SJCRH30 (cell line): ENCODE measurements at places on chromosomes 4 and X.
A peak's percentile ranks its signal among the peaks of the same experiment; 100 is the strongest.

DNA sequence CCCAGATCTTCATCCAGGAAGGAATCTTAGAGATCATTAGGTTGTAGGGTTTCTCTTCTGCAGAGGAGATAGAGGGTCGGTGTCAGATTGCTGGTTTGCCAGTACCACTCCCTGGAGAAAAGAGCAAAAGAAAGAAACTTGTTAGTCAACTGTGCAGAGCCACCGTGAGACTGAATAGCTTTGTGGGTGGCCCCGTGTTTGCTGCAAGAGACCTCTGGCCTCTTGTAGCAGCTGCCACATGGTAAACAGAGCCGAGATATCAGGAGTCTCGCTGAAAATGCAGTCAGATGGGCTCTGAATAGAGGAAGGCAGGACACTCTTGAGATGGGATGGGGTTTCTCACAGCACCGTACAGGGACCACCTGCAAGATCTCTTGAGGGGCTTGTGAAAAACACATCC, 149.7 kb downstream of the PTTG2 start:
- H3K36me3 ChIP-seq: 0 out of 2 replicates have a peak, but pooled peaks cover 3% of the 10 kb centered on the region
- H3K27me3 ChIP-seq: no peaks in the 10 kb centered on the region
- H3K4me1 ChIP-seq: peaks cover 47% of the 10 kb centered on the region
- peak overlapping the region; percentile 59 for H3K27ac ChIP-seq

DNA sequence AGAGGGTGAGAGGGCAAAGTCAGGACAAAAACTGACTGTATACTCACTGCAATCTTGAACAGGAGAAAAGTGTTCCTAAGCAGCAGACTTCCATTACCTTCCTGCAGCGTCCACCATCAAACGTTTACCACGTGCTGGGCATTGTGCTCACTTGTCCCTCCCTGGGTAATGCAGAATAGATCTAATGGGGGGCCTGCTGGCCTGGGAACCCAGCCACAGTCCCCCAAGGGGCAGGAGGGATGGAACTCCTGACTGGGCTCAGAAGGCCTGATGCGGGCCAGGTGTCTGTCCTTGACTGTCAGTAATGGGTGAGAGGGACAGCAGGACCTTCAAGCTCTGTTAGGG, 37.6 kb upstream of the FAM156A start:
- H3K4me3 ChIP-seq: peak overlapping the region; percentile 72
- peak overlapping the region; percentile 96 for H3K27ac ChIP-seq
- no peaks in the 10 kb centered on the region for H3K4me1 ChIP-seq
- no peaks in the 10 kb centered on the region for H3K36me3 ChIP-seq
- H3K27me3 ChIP-seq: no peaks in the 10 kb centered on the region
- DNase-seq: no peak

GRCh38 chrX:132125906-132126305, 1.9 kb downstream of the FRMD7 start:
- no peaks in the 10 kb centered on the region for H3K27me3 ChIP-seq
- no peaks in the 10 kb centered on the region for H3K36me3 ChIP-seq
- no peak overlapping the region for H3K4me3 ChIP-seq
- DNase-seq: no peak

DNA sequence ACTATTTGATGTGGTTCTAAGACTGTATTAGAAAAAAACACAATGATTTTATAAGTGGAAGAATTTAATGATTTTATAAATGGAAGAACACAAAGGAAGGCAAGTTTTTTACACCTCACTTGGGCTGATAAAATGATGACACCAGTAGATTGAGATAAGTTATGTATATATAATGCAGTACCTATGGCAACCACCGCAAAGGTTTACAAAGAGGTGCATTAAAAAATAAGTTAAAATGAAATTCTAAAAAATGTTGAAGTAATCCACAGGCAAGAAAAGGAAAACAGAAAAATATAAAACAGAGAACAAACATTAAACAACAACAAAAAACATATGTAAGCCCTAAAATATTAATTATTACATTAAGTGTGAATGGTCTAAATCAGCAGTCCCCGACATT, 490.9 kb upstream of the AADAT start:
- no peaks in the 10 kb centered on the region for H3K4me1 ChIP-seq
- H3K27ac ChIP-seq: no peak overlapping the region
- no peak overlapping the region for H3K4me3 ChIP-seq
- DNase-seq: no peak
- H3K36me3 ChIP-seq: no peaks in the 10 kb centered on the region

DNA sequence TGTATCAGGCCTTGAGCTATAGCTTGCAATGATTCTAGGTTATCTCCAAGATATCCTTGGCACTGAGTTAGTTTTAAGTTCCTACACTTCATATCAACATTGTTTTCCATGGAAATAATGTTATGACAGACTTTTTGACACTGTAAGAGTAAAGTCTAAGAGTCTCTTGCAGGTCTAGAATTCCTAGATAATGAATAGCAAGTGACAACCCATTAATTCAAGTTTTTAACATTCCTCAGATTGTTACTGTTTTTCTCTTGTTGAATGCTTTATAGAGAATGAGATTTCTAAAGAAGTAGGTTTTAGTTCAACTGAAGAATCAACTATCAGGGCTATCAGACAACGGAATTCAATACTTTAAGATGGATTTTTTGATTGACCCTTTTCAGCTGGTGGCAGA, 276.1 kb downstream of the PPP3CA start:
- peaks cover 11% of the 10 kb centered on the region for H3K4me1 ChIP-seq
- H3K27me3 ChIP-seq: no peaks in the 10 kb centered on the region
- no peaks in the 10 kb centered on the region for H3K36me3 ChIP-seq
- no peak overlapping the region for H3K4me3 ChIP-seq

GRCh38 chr4:8261851-8262535, 7.6 kb upstream of the HTRA3 start:
- peak; percentile 88 for DNase-seq
- no peaks in the 10 kb centered on the region for H3K27me3 ChIP-seq
- no peak overlapping the region for H3K4me3 ChIP-seq
- H3K36me3 ChIP-seq: no peaks in the 10 kb centered on the region
- H3K27ac ChIP-seq: no peak overlapping the region

- no peaks in the 10 kb centered on the region for H3K36me3 ChIP-seq
- H3K4me1 ChIP-seq: no peaks in the 10 kb centered on the region
- no peak overlapping the region for H3K27ac ChIP-seq
- no peaks in the 10 kb centered on the region for H3K27me3 ChIP-seq
Measured at GRCh38 chrX:71922686-71923085, 12.0 kb downstream of the NHSL2 start.

GRCh38 chr4:89171176-89171805, 60.0 kb downstream of the TIGD2 start:
- no peaks in the 10 kb centered on the region for H3K4me1 ChIP-seq
- H3K27me3 ChIP-seq: no peaks in the 10 kb centered on the region
- no peak for DNase-seq
- no peak overlapping the region for H3K4me3 ChIP-seq

DNA sequence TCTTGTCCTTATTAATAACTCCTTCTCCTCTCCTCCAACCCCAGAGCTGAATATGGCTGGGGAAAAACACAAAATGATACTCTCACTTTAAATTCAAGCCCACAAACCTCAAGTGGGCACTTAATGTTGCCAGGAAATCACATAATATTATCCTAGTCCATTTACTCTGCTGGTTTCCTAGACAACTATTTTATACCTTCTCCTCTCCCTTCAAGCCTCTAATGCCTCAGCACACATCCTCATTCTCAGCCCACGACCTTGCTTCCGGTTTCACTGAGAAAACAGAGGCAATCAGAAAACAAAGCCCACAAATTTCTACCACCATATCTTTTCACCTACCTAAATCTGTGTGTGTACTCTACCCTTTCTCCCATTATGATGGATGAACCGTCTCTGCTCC, 12.1 kb upstream of the CLCN5 start:
- H3K36me3 ChIP-seq: no peaks in the 10 kb centered on the region
- no peaks in the 10 kb centered on the region for H3K4me1 ChIP-seq
- H3K27me3 ChIP-seq: no peaks in the 10 kb centered on the region
- H3K4me3 ChIP-seq: no peak overlapping the region
